ENCODE measurements at places on chromosomes 2 and 18.
A peak's percentile ranks its signal among the peaks of the same experiment; 100 is the strongest.

DNA sequence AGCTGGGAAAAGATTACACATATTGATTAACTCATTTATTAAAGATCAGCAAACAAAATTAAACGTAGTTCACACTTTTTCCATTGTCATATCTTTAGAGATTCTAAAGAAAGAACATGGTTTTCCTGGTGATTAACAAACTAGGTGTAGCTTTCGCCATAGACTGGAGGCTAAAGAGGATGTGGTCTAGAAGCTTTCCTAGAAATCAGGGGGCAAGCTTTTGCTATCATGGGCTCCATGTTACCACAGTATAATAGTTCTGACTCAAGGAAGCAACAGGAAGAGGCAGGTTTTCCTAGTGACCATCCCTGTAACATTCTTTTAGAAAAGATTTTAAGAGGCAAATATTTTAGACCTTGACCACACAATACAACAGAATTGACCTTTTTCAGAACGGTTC, 232.7 kb downstream of the METTL4 start:
- no peaks in the 10 kb centered on the region for H3K36me3 ChIP-seq
- no peak overlapping the region for H3K4me3 ChIP-seq
- H3K27ac ChIP-seq = no peak overlapping the region
- H3K27me3 ChIP-seq = no peaks in the 10 kb centered on the region
- no peaks in the 10 kb centered on the region for H3K4me1 ChIP-seq

- no peaks in the 10 kb centered on the region for H3K27me3 ChIP-seq
- DNase-seq = no peak
- H3K36me3 ChIP-seq = no peaks in the 10 kb centered on the region
- no peak overlapping the region for H3K4me3 ChIP-seq
- H3K27ac ChIP-seq = peak overlapping the region; percentile 70
These were observed 233.7 kb upstream of the SPOPL start for GRCh38 chr2:138267902-138268254.

GRCh38 chr2:58063641-58064040, 17.0 kb downstream of the VRK2 start:
- no peak overlapping the region for H3K4me3 ChIP-seq
- H3K4me1 ChIP-seq = no peaks in the 10 kb centered on the region

- DNase-seq = no peak
- H3K4me3 ChIP-seq = no peak overlapping the region
These were observed 117.4 kb downstream of the RHBDD1 start for GRCh38 chr2:226953206-226953605.

DNA sequence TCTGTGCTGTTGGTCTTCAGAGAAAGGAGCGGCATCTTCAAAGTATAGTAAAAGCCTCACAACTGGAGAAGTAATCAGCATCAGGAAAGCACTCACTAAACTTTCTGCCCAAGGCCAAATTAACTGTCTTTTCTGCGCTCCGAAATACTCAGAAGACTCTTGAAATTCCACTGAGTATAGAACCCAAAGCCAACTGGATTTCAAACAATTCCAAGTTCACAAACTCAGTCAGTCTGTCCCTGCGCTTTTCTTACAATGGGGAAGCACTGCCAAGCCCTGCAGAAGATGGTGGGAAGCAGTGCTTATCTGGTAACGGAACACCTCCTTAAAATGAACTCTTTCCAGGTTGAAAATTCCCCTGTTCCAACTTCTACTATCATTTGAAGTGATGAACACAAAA, 193.5 kb downstream of the NCKAP5 start:
- no peak overlapping the region for H3K4me3 ChIP-seq
- peaks cover 33% of the 10 kb centered on the region for H3K4me1 ChIP-seq
- H3K36me3 ChIP-seq = no peaks in the 10 kb centered on the region
- no peaks in the 10 kb centered on the region for H3K27me3 ChIP-seq
- H3K27ac ChIP-seq = no peak overlapping the region
- no peak for DNase-seq

- no peaks in the 10 kb centered on the region for H3K27me3 ChIP-seq
- no peak overlapping the region for H3K4me3 ChIP-seq
- H3K36me3 ChIP-seq = no peaks in the 10 kb centered on the region
- H3K27ac ChIP-seq = no peak overlapping the region
These were observed 55.9 kb upstream of the EPAS1 start for GRCh38 chr2:46241344-46241743.

DNA sequence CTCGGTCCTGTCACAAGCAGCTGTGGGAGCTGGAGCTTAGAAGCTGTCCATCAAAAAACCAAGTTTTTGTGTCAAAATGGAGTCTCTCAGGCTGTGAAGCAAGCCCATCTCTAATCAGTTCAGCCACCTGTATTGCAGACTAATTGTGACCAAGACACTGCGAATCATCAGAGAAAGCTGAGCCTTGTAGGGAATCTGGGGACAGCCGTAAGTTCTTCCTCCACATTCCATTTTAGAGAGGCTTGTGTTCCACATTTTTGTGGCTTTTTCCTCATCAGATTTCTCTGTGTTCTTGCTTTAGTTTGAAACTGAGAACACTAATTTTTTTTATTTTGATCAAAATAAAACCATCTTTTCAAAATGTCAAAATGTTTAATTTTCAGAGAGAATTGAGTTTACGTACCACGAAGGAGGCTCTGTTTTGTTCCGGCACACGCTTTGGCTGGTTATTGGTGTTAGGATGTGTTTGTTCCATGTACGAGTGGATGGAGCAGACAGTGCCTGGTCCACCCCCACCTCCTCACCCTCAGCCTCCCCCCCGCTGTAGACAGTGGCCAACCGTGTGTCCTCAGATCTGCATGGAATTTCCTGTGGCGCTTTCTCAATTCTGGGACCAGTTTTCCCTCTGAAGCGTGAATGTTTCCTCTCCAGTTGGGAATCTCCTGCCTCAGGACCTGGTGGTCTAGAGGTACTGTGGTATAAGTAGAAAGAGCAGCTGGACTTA, 140.8 kb downstream of the AGAP1 start:
- H3K27ac ChIP-seq = no peak overlapping the region
- H3K36me3 ChIP-seq = no peaks in the 10 kb centered on the region
- H3K4me1 ChIP-seq = no peaks in the 10 kb centered on the region
- no peak for DNase-seq
- H3K27me3 ChIP-seq = no peaks in the 10 kb centered on the region
- H3K4me3 ChIP-seq = no peak overlapping the region

DNA sequence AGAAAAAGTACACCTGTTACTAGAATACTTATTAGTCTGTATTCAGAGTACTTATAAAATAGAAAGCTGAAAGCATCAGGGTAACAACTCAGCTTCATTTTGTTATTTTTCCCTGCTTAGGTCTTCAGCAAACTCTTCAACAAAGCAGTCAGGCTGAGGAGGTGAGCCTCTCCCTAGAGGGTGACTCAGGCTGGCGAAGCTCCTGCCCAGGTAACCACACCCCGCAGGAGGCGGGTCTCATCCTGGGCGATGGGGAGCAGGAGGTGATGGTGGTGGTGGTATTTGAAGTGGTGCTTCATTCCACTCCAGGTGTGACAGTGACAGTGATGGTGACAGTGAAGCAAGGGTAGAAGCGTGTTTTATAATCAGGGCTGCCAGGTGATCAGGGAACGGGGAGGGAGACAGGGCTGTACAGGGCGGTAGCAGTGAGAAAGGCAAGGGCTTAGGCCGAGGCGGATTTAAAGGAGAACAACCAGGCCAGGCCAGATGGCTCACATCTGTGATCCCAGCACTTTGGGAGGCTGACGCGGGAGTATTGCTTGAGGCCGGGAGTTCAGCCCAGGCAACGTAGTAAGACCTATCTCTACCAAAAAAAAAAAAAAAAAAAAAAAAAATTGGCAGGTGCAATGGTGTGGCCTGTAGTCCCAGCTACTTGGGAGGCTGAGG, 127.1 kb downstream of the SOCS6 start:
- peak overlapping the region; percentile 2 for H3K27ac ChIP-seq
- no peak for DNase-seq
- no peaks in the 10 kb centered on the region for H3K27me3 ChIP-seq

DNA sequence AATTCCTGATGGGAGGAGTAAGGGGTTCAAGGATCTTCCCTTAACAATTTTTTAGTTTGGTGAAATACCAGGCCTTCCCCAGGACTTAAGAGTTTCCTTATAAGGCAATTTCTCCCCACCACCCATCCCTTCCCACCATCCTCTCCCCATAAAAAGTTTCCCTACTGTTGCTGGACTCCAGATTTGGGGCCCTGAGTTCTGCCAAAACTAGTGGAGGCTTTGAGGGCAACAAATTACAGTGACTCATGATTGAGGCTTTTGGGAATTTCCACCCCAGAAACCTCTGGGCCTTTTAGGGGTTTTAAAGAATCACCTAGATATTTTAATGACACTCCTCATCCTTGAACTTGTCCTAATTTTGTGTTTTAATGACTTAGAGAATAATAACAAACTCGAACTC, 14.3 kb upstream of the EN1 start:
- H3K27me3 ChIP-seq = peaks cover 21% of the 10 kb centered on the region
- H3K4me1 ChIP-seq = peaks cover 7% of the 10 kb centered on the region
- DNase-seq = no peak
- H3K36me3 ChIP-seq = no peaks in the 10 kb centered on the region
- no peak overlapping the region for H3K27ac ChIP-seq

DNA sequence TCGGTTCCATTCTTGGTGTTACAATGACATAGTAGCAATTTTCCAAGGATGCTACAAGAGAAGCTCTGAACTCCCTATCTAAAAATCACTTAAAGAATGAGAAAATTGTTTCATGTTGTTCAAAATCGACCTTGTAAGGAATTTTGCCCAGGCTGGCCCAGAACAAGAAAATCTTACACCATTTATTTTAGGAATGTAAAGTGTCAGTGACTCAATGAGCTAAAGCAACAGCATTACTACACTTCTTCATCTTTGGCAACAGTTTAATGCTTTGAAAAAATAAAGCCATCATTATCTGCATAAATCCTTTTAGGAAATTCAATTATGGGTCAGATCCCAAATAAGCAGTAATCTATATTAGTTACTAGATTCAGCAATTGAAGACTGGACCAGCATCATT, 38.6 kb downstream of the SLC25A12 start:
- no peak overlapping the region for H3K4me3 ChIP-seq
- H3K27ac ChIP-seq = no peak overlapping the region
- peaks cover 4% of the 10 kb centered on the region for H3K4me1 ChIP-seq
- DNase-seq = no peak
- H3K36me3 ChIP-seq = peaks cover 4% of the 10 kb centered on the region

GRCh38 chr2:189298038-189298437, 118.5 kb upstream of the COL5A2 start:
- no peak for DNase-seq
- no peaks in the 10 kb centered on the region for H3K36me3 ChIP-seq
- H3K27me3 ChIP-seq = no peaks in the 10 kb centered on the region
- no peak overlapping the region for H3K27ac ChIP-seq
- H3K4me3 ChIP-seq = no peak overlapping the region

DNA sequence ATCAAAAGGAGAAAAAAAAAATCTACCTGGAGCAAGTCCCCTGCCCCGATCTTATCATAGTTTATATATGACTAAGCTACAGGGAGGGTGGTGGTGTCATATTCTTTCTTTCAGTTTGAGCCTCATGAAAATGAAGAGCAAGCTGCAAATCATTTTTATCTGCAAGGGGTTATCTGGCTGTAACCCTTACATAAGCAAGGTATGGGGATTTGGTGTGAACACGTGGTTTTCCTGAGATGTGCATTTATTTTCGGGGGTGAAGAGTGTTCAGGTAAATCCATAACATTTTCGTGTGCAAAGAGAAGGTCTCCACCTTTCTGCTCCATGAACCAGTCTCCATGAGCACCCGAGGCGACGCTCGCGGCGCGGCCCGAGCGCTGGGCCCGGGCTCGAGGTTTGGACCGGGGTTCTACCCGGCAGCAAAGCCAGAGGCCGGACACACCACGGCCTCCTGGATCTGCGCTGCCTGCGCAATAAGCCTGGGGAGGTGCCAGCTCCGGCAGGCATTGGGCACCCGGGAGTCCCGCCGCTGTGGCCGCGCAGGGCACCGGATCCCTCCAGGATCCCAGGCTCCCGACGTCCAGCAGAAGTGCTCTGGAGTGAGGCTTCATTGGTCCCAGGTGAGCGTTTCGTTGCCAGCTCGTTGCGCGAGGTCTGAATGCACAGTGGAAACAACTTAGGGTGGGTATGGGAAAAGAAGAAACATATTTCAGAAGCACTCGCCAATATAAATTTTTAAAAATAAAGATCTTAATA, 36.1 kb upstream of the GPD2 start:
- H3K27me3 ChIP-seq = no peaks in the 10 kb centered on the region
- no peaks in the 10 kb centered on the region for H3K36me3 ChIP-seq
- H3K4me1 ChIP-seq = peaks cover 8% of the 10 kb centered on the region
- peak; percentile 9 for DNase-seq

Measured in keratinocyte (primary cell).